ENCODE measurements at places on chromosomes 2 and 18.

- no peak for DNase-seq
These were observed 222.4 kb upstream of the RBBP8 start for GRCh38 chr18:22710673-22711191.

- no peak for DNase-seq
These were observed 10.7 kb downstream of the CYRIA start for GRCh38 chr2:16654833-16655444.

GRCh38 chr2:184444217-184444616, 154.1 kb upstream of the ZNF804A start:
- DNase-seq: no peak

DNA sequence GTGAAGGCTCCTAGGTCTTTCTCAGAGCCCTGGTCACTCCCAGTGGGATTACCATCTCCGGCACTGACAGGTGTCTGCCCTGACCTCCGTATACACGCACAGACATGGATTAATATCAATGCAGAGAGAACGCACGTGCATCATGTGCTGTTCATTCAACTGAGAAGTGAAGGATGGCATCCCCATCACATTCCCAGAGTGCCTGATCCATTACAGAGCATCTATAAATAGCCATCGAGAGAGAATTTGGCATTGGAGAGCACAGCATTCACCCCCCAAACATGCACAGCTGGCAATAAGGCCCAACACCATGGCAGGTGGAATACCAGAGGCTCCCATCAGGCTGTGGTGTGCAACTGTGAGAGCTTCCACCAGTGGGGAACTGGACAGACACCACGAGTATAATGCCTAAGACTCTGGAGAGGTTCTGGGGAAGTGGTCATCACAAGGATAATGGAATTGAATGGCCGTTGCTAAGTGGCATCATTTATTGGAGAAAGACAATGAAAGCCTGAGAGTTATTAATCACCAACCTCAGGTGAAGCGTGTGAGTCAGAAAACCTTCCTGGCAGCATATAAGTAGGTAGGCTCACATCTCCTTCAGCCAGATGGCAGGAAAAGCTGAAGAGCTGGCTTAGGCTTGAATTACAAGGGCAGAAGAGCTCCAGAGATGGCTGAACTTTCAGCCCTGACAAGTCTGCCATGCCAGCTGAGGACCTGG, 244.5 kb upstream of the ID2 start:
- DNase-seq: peak; percentile 1

DNA sequence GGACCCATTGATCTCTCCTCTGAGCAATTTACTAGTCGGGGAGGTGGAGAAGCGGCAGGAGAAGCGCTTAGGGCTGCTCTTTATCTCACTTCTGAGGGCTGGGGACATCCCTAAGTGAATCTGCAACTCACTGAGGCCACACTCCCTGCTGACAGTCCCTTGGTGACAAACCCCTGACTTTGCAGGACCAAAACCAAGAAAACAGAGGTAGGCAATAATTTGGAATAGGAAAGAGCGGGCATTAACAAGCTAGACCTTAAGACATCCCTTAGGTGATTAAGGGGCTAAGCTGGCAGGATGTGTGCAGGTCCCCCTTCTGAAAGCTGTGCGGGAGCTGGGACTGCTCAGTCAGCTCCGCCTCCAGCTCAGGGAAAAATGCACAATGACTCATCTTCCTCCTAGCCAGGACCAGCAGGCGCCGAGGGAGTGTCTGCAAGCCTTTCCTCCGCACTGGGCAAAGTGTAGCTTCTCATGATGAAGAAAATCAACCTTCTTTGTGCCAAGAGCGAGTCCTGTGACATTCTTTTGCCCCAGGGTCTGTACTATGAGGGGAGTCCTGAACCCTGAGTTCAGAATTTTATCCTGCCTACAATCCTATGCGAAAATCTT, 63.3 kb downstream of the BOD1L2 start:
- no peak for DNase-seq

DNA sequence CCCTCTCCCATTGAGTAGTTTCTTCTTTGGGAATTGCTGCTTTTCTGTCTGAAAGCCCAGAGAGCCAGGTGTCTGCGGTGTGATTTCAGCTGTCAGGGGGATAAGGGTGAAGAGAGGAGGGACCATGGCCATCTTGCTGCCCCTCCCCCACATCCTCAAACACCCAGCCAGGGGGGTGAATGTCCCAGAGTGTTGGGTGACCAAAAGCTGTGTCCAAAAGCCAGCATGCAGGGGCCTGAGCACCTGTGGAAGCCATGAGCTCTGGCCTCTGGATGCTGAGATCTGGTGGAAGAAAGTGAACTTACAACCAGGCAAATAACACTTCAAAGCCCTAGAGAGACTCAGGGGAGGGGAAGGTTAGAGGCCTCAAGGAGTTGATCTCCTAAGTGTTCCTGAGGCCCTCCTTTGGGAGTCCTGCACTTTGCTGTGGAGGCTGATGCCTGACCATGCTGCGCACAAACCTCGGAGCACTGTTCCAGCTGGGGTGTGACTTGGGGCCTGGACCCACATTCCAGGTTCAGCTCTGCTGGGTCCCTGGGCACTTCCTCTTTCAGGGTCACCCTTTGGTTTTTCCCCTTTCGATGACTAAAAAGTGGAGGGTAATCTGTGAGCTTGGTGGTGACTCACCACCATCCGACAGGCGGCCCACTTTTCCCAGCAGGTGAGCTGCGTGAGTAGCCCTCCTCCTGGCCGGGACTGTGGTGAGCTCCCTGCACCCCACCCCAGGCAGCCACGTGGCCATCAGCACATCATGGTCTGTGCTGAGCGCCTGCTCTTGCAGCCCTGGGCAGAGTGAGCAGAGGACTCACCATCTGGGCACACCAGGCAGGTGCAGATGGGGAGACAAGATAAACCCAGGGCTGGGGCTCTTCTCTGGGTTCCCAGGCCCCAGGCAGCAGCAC, 66.8 kb upstream of the FOSL2 start:
- peak; percentile 45 for DNase-seq

DNA sequence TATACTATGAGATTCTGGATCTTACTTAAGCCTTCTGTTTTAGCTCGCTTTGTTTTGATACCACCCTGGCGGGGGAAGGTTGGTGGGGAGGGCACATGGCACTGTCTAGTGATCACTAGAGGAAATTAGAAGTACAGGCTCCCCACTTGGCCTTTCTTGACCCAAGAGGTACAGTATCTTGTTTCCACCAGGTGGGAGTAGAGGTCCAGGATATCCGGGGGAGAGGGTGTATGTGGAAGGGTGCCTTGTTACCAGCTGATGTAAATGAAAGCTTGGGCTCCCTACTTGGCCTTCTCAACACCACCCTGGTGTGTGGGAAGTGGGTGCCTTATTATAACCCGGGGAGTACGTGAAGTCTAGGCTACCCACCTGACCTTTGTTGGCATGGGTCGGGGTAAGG, 7.5 kb downstream of the GALNT1 start:
- DNase-seq: no peak

GRCh38 chr2:241111440-241111805, 9.3 kb upstream of the MTERF4 start:
- no peak for DNase-seq

DNA sequence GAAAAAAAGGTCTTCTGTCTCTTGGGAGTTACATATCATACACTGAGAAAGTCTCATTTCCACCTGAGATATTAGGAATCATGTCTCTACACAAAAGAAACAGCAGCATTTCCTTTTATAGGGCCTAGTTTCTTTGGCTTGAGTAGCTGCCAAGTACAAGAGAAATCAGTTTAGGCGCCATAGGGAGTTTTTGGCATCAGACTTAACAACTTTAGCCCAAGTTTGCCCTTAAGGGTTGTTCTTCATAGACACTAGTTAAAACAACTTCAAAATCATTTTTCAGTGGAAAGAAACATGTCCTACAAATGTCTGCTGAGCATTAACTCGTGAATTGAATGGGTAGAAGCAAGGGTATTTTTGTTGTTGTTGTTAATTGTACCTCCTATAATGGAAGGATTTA, 587.0 kb upstream of the DSEL start:
- DNase-seq: no peak

GRCh38 chr2:107063228-107063627, 177.3 kb upstream of the ST6GAL2 start:
- no peak for DNase-seq

Data from activated T-cell treated with anti-CD3 and anti-CD28 coated beads, Interleukin-2, amount 50 U/mL, for 48 hours (primary cell).